ENCODE measurements at places on chromosomes 3 and 15.

DNA sequence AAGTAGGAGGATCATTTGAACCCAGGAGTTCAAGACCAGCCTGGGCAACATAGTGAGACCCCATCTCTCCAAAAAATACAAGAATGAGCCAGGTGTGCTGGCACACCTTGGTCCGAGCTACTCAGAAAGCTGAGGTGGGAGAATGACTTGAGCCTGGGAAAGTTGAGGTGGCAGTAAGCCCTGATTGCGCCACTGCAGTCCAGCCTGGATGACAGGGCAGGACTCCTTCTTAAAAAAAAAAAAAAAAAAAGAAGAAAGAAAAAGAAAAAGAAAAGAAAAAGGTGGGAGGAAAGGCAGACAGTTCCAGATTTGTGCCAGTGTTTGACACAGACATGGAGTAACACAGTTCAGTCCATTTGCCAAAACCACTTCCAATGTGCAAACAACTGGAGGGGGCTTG, 75.7 kb downstream of the ATP10A start:
- DNase-seq = no peak

DNA sequence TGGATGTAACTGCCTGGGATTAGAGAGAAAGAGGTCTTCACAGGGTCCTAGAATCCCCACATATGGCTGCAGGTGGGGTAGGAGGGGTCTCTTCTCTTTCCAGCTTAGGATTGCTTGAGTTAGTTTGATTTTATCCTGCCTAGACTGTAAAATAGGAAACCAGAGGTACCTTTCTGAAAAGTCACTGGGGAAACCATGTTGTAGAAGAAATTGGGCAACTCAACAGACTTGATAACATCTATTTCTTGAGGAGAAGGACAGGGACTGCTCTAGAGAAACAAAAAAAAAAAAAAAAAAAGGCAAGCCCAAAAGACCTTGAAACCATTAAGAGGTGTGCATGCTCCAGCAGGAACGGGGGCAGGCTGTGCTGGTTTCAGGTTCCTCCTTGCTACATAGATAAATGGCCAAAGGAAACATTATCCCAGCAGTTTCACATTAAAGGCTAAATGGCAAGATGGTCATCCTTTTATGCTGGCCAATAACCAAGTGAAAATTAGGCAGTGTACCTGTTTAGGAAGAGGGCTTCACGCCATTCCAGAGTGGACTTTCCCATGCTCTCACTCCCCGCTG, 116.1 kb downstream of the ALDH1A2 start:
- DNase-seq = no peak

GRCh38 chr15:98938105-98938417, 69.5 kb downstream of the PGPEP1L start:
- DNase-seq = no peak

- no peak for DNase-seq
These were observed 40.9 kb downstream of the KY start for GRCh38 chr3:134609821-134610431.

DNA sequence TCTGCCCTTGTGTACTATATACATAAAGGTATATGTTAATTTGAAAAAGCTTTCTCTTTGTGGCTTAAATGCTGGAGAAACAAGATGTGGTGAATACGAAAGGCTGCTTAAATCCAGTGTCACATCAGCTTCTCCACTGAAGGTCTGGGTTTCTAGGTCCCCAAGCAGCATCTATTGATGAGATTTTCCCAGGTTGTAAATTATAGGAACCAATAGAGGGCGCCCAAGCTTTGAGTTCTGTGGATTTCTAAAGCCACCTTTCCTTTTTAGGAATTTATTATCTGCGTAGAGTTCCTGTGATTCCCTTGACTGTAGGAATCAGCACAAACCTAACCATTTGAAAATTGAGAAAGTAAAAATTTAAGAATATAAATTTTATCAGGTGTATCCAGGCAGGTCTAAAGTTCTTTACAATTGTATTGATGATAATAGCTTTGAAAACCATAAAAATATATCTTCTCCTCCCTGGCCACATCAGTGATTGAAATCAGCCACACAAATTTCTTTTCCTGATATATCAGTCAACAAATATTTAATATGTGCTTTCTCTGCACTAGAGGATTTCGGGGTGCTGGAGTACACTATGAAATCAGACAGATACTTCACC, 88.3 kb upstream of the ADAMTSL3 start:
- no peak for DNase-seq

GRCh38 chr15:20671675-20672074, 130.1 kb upstream of the GOLGA6L6 start:
- DNase-seq = no peak

DNA sequence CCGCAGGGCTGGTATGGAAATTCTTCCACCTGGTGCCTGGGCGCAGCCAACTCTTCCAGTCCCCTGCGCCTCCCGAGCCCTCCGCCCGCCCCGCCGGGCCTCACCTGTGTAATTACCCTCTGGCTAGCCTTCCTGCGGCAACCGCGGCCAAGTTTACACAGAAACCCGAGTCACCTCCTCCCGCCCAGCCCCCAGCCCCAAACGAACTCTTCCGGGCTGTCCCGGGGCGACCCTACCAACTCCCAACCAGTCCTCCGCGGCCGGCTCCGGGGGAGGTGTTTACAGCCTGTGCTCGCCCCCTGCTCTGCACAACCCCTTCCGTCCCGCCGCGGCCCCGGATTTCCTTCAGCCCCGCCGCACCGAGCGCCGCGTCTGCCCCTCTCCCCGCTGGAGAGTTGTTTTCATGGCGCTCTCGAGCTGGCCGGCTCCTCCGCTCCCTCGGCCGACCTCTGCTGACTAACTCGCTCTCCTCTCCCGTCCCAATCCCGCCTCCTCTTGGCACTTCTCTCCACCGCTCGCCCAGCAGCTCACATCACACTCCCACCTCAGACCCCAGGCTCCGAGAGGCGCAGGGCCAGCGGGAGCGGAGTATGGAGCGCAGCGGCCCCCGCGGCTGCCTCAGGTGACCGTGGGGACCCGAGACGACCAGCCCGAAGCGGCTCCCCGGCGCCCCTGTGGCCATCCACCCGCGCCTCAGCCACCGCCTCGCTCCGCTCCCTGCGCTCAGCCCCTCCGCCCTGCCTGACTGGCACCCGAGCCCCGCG, 538 bp downstream of the ATOSA start:
- peak; percentile 76 for DNase-seq

- no peak for DNase-seq
These were observed 30.2 kb downstream of the PGPEP1L start for GRCh38 chr15:98977441-98977840.

DNA sequence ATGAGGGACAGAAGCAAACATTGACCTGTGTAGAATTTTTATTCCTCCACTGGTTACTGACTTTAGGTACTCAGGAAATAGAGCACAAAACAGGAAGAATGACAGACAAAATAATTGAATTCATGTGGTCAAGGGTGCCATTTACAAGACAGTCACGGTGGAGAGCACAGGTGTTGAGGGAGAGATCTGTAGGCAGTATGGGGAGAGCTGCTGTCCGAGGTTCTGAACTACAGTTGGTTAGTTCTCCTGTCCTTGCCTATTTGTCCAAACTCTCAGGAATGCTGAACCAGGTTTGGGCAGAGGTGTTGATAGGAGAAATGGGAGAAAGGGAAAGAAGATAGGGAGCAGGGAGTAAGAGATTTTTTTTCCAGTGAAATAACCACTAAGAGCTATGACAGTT, 178.5 kb upstream of the ZBTB20 start:
- DNase-seq = no peak

DNA sequence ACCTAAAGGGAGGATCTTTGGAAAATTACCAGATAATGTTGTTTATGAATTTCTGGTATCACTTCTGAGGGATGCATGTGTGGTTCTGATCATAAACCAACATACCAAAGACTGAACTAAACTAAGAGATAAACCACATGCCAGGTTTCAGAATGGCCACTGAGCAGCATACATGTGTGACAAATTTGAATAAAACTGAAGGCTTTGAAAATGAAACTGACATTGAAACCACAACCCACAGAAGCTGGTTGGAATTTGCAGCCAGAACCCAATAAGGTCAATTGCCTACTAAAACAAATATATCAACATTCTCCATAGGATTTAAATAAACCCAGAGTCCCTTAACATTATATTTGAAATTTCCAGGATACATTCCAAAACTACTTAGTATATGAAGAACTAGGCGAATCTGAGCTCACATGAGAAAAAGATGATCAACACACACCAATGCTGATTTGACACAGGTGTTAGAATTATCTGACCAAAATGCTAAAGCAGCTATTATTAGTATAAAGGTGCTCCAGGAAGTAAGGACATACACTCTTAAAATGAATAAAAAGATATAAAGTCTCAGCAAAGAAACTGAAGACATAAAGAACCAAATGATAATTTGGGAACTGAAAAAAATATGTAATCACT, 125.0 kb downstream of the ZNF280D start:
- no peak for DNase-seq

GRCh38 chr3:45112939-45113338, 33.2 kb downstream of the CDCP1 start:
- no peak for DNase-seq
